CD4-positive, alpha-beta T cell treated with Interleukin-6 for 4 hours (primary cell): ENCODE measurements at places on chromosomes 6 and 20.

- DNase-seq: no peak
Measured at GRCh38 chr20:15992564-15992963, 580.7 kb downstream of the KIF16B start.

DNA sequence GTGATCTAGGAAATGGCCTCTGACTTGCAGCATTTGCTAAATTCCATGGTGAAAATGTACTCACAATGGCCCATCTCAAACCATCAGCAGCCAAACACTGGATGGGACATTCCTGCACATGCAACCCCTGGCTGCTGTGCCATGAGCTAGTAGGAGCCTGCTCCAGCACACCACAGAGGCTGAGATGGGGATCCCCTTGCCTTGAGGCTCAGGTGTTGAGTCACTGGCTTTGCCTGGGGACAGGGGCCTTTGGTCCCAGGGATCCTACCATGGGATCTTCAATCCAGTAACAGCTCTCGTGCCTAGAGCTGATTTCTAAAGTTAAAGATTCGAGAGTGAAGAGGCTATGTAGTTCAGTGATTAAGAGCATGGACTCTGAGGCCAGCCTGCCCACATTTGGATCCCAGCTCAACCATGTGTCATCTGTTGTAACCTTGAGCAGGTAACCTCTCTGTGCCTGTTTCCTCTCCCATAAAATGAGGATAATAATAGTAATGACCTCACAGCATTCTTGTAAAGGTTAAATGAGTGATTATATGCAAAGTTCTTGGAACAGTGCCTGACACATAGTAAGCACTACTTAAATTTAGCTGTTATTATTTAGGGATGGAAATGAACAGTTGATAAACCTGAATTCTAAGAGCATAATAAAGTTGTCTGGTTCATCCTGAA, 16.4 kb downstream of the FOXQ1 start:
- no peak for DNase-seq

DNA sequence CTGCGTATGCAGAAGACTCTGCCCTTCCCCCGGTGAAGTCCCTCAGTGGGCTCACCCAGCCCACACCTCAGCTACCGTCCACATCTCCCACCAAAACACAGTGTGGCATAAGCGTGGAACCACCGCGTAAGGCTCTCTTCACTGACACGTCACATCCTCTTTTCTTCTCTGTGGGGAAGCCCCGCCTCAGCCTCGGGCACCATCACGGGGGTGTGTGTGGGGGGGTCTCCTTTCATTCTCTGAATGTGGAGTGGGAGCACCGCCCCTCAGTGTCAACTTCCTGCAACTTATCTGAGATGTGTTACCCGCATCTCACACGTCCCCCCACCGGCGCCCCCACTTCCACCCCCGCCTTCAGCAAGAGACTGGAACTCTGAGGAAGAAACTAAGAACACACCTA, 388.4 kb upstream of the JARID2 start:
- DNase-seq: peak; percentile 71

DNA sequence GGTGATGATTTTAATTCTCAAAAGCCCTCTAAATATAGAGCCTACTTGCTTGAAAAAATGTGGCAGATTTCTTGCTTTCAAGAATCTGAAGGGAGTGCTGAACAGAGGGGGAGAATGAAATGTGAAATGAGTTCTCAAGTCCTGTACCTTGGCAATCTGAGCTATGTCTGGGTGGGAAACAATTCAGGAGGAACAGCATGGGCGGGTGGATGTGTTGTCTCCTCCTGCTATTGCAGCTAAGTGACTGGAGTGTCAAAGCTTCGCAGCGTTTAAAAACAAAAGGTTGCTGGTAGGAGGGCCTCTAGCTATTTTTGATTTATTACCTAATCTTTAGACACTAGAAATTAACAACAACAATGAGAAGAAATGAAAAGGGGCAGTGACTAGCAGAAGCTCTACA, 102.5 kb upstream of the ARG1 start:
- DNase-seq: no peak

DNA sequence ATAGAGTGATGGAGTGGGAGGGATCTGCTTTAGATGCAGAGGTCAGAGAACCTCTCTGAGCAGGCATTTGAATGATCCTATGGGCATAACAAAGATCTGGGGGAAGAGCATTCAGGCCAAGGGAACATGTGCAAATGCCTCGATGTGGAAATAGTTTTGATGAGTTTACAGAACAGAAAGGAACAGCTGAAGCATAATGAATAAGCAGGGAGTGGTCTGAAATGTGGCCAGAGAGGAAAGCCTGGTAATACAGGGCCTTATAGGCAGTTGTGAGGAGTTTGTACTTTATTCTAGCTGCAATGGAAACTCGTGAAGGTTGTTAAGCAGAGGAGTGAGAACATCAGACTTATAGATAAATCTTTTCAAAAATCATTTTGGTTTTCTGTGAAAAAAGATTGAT, 33.0 kb upstream of the ME1 start:
- no peak for DNase-seq

DNA sequence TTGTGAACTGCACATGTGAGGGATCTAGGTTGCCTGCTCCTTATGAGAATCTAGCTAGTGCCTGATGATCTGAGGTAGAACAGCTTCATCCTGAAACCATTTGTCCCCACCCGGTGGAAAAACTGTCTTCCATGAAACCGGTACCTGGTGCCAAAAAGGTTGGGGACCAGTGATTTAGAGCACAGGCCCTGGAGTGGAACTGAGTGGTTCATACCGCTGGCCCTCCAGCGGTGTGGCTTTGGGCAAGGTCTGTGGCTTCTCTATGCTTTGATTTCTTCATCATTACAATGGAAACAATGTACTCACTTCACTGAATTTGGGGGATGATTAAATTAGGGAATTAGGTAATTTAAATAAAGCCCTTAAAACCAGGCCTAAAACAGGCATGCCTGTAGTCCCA, 36.3 kb downstream of the CD164 start:
- DNase-seq: no peak

DNA sequence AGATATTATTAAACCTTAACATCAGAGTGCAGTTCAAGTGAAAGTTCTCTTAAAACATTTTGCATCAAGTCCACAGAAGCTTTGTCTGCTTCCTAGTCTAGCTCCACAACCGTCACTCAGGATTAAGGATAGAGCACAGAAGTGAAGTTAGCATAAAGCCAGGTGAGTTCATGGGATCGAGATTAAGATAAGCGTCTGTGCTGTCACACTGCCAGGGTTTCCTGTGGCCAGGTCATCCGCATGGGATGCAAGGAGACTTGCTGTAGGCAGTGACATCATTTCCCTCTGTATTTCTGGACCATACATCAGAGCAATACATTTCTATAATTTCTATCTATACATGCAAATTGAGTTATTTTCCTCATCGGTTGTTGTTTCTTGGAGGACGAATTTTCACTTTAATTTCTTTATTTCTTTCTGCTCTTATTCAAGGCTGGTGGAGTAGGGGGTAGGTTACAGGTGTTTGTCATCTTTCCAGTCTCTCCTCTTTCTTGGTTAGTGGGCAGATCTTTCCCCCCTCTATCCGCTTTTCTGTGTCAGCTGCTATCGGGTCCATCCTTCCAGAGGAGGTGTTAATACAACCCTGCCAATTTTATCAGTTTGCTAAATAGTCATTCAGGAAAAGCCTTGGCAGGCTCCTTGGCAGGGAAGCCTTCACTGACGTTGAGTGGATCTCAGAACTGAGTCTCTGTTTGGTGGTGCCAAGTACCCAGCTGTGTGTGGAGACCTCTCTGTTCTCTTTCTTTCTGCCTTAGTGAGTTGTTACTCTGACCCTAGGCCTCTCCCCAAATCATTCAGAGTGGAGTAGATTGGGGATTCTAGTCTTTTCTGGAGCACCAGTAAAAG, 307.6 kb upstream of the MAP3K7 start:
- DNase-seq: no peak

DNA sequence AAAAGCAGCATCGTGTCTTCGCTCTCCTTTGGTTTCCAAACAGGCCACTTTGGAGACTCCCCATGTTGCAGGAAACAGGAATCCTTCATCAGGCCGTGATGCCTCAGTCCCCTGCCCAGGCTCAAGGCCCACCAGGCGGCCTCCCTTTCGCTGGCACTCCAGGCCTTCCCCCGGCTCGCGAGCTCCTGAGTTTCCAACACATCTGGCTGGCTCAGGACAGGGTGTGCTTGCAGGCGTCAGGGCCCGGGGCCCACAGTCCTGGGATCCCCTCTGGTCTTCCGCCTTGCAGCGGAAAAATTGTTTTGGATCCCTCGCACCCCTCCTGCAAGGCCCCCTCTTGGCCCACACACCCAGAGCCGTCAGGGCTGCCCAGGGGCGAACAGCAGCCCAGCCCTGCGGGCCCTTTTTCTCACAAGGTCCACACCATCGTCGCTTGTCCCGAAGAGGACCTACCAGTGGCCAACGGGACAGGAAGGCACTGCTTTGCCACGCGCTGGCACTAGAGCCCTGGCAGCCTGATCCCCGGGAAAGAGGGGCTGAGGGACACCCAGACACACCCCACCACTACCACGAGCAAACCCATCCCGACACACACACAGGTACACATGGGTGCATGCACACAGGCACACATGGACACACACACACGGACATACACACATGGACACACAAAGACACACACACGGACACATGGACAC, 1930.9 kb upstream of the DEFB115 start:
- DNase-seq: no peak

DNA sequence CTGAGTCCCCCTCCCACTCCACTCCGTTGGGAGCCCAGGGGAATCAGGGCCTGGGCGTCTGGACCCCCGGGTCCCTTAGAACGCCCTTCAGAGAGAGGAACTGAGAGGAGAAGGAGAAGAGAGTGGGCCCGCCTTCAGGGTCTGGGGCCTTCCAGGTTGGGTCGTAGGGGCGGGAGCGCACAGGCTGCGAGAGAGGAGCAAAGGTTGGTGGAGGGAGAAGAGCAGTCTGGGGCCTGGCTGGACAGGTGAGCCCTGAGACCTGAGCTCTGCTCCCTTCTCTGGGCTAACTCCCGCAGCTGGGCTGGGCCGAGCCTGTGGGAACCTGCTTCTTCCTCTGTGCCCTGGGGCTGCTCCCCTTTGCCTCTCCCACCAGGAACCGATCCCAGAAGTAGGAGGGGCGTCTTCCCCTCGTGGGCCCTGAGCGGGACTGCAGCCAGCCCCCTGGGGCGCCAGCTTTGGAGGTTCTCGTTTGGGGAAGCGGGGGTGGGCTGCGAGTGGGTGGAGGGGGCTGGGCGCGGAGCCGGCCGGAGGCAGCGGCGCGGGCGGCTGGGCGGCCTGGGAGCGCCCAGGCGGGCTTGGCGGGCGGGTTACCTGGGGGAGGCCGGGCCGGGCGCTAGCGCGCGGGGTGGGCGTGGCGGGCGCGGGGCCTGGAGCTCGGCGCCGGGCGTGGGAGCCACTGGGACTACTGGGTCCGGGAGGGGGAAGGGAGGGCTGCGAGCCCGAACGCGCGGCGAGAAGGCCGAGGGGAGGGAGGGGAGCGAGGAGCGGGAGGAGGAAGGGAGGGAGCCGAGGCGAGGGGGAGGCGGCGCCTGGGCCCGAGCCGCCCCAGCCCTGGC, at the start of gene DDR1:
DDR1 (plus strand) TSS at position 835 of the 836 bp plus-strand sequence. CDS start 4,211 bp downstream, outside the sequence.
- DNase-seq: peak; percentile 70

- DNase-seq: no peak
Measured at GRCh38 chr20:37759052-37759553, 65.3 kb downstream of the CTNNBL1 start.

- no peak for DNase-seq
Measured at GRCh38 chr6:69581581-69581980, 215.2 kb downstream of the LMBRD1 start.

DNA sequence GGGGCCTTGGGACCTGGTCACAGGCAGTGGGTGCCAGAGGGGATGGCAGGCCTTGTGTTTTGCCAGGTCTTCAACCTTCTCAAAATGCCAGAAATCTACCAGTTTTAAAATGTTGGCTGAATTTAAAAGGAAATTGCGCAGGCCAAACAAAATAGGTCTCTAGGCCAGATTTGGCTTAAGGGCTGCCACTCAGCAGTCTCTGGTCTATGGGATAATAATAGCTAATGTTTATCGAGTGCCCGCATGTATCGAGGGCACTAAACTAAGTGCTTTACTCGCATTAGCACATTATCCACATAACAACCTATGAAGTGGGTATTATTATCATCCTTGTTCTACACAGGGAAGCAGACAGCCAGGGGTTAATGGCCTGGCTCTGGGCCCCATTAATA, 11.0 kb downstream of the E2F3 start:
- no peak for DNase-seq

GRCh38 chr6:18347021-18347577, 40.1 kb upstream of the RNF144B start:
- no peak for DNase-seq

GRCh38 chr6:92849636-92850035, 569.7 kb downstream of the EPHA7 start:
- DNase-seq: no peak
